ENCODE measurements at places on chromosomes 16 and 17.
A peak's percentile ranks its signal among the peaks of the same experiment; 100 is the strongest.

DNA sequence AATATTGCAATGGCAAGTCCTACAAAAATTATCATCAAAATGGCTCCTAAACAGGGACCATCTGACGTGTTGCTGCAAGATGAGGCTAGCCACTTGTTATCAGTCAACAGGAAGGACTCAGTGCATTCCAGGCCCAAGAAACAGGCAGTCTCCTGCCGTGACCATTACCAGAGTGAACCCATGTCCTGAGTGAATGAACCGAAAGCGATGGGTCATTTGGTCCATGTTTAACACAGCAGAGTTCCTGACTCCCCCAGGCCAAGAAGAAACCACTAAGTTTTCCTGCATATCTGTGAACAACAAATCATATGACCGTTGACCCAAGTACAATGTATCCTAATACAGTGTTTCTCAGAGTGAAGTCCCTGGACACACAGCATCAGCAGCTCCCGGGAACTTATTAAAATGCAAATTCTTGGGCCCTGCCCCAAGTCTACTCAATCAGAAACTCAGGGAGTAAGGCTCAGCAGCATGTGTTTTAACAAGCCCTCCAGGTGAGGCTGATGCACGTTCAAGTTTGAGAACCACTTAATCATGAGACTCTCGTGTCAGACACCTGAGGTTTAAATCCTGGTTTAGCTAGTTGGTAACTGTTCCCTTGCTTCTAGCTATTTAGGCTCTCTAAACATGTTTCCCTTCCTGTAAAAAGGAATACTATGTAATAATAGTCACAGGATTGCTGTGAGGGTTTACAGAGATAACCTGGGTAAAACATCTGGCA, 429.4 kb upstream of the MAF start:
- DNase-seq, result no peak

DNA sequence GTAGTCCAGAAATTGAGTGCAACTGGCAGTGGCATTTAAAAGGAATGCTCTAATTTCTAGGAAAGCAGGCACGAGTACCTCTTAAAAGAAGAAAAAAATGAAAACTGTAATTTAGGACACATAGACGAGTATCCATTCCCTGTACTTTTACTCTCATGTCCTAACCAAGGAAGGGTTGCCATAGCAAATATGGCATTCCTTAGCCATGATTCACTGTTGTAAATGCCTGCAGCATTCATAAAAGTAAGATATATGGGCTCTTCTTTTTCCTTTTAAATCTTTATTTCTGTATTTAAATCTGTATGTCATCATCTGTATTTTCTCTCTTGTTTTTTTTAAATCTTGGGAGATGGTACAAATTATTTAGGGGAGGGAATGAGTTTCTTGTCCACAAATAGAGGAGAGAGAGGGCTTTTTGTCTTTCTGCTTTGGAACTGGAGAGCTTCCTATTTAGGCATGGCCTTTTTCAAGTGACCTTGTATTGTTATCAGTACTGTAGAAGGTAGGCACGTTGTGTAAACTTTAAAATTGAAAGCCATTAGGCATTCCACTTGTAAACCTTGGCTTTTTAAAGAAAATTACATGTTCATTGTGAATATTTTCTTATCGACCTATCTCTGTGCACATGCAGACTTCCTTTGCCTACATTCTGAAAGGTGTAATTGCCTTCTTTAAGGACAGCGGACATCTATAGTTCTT, 50.0 kb downstream of the TENT4B start:
- DNase-seq, result no peak

GRCh38 chr16:31421587-31421986, 6.6 kb downstream of the COX6A2 start:
- no peak for DNase-seq

DNA sequence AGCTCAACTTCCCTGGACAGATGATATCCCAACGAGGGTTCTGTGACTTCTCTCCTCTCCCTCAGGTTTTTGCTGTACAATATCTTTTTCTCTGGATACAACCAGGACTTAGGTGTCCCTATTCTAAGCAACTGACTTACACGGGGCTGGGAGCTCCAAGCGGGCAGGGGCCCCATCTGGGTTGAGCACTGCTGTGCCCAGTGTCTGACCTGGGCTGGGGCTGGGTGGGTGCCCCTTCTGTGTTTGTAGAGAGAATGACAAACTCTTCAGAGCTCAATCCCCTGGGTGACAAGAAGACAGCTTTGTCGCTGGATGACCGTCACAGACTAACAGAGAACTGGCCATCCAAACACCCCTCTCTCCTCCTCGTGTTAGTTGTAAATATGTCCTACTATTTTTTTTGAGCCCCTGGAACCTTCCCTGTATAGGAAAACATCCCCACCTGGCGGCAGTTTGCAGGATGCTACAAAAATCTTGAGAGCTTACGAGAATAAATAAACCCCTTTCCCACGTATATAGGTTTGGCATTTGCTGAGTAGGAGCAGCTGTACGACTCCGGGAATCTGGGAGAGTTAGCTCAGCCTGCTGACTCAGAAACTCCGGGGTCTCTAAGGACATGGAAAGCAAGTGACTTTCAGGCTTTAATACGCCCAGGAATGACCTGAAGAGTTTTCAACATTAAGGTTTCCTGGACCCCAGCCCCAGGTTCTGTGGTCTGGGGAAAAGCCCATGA, 23.7 kb upstream of the RCVRN start:
- DNase-seq, result no peak

DNA sequence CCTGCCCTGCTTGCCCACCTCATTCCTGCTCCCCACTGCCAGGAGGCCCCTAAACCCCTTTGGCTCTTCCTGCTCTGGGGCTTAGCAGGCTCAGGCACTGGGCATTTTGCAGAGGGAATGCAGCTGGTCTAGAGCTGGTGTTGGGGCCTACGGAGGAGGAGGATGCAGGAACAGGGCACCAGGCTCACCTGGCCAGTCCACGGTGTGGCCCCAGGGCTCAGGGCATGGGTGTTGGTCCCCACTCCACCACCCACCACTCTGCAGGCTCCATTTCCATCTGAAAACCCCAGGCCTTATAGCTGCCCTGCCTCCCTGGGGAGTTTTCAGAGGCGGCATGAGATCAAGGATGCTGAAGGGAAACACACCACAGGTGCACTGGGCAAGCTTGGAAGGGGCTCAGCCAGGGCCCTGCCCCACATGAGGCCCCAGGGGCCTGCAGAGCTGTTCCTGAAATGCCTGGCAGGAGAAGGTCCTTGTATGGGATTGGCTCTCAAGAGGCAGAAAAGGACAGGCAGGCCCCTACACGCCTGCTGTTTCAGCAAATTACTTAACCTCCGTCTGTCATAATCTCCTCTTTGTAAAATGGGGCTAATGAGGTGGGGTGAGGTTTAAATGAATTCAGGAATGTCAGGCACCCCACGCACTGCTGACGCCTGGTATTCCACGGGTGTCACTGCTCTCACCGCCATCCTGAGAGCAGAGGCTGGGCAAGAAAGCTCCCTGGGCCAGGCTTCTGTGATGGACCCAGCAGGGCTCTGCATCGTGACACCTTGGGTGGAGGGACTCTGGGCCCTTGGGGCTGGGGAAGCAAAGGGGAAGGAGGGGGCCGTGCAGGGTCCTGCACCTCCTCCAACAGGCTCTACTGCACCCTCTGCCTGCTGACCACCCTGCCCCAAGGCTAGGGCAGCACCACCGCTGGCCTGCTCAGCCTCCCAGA, 9.3 kb downstream of the SLC47A2 start:
- no peak for DNase-seq

- peak; percentile 59 for DNase-seq
These were observed 219.3 kb upstream of the GSE1 start for GRCh38 chr16:85393674-85394451.

DNA sequence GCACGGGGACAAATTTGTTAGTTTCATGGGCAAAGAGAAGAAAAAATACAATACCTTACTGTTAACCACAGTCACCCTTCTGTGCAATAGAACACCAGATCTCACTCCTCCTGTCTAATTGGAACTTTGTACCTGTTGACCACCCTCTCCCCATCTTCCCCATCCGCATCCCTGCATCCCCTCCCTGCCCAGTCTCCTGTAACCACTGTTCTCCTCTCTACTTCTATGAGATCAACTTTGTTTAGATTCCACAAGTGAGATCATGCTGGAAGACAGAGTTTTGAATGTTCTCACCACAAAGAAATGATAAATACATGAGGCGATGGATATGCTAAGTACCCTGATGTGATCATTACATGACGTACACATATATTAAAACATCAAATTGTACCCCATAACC, 47.7 kb downstream of the CLEC16A start:
- no peak for DNase-seq

DNA sequence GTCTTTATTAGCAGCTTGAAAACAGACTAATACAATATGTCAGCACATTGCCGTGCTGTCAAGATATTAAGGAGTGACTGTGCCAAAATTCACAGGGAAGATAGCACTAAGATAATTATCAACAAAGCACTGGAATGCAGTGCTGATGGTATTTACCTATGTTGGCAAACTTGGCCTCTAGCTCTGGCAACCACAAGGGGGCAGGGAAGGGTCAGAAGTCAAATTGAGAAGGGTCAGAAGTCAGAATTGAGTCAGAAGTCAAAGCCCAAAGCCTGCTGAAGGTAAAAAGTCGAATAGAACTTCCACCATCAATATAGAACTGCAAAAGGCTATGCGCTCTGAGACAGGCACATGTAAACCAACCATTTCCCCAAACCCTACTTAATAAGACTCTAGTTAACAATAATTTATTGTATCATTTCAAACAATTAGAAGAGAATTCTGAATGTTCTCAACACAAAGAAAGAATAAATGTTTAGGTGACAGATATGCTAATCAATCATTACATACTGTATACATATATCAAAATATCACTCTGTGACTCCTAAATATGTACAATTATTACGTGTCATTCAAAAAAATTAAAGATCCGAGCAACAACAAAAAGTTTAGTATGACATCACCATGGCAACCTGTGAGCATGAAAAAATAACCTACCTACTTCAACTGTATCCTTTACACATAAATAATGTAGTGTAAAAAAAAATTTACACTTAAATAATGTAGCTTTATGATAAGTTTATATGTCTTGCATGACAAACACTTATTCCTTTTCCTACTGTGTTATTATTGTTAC, 916.1 kb downstream of the KCNJ2 start:
- no peak for DNase-seq

DNA sequence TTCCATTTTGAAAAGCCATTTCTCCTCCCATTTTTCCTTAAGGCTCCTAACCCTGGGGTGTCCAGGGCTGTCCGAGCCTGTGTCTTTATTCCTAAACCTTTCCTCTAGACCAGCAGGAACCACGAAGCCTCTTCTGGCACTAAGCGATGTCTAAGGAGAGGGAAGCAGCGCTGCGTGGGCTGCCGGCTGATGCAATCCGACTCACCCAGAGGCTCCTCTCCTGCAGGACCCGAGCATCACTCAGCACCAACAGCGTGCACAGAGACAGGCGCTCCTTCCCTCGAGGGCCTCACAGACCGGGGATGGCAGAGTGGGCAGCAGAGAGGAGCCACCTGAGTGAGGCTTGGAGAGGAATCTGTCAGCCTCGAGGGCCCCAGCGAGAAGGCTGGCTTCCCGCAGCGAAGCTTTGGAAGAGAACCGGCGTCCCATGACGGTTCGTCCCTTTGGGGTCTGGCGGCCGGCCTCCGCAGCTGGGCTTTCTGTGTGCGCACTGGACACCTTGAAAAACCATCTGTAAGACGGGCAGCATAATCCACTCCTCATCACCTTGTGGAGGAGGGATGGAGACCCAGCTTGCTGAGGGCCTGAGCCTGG, 174.3 kb downstream of the FOXL1 start:
- no peak for DNase-seq

DNA sequence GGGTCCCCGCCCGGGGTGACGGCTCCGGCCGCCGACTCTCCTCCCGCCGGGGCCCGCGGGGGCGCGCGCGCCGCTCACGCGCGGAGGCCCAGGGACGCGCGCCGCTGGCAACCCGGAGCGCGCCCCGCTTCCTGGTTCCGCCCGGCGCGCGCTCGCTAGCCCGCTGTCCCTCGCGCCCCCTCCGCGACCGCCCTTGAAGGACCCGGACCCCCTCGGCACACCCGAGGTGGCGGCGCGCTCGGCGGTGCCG, at the start of gene STAT5B:
STAT5B (minus strand) TSS at position 33 of the 250 bp plus-strand sequence. CDS start 44,264 bp downstream, outside the sequence.
- peak; percentile 50 for DNase-seq

GRCh38 chr17:50559674-50560184, 786 bp upstream of the CACNA1G start:
- no peak for DNase-seq

- DNase-seq, result no peak
These were observed 66.7 kb downstream of the GTF3C1 start for GRCh38 chr16:27483088-27483437.

GRCh38 chr16:85982563-85982939, 83.6 kb downstream of the IRF8 start:
- no peak for DNase-seq

DNA sequence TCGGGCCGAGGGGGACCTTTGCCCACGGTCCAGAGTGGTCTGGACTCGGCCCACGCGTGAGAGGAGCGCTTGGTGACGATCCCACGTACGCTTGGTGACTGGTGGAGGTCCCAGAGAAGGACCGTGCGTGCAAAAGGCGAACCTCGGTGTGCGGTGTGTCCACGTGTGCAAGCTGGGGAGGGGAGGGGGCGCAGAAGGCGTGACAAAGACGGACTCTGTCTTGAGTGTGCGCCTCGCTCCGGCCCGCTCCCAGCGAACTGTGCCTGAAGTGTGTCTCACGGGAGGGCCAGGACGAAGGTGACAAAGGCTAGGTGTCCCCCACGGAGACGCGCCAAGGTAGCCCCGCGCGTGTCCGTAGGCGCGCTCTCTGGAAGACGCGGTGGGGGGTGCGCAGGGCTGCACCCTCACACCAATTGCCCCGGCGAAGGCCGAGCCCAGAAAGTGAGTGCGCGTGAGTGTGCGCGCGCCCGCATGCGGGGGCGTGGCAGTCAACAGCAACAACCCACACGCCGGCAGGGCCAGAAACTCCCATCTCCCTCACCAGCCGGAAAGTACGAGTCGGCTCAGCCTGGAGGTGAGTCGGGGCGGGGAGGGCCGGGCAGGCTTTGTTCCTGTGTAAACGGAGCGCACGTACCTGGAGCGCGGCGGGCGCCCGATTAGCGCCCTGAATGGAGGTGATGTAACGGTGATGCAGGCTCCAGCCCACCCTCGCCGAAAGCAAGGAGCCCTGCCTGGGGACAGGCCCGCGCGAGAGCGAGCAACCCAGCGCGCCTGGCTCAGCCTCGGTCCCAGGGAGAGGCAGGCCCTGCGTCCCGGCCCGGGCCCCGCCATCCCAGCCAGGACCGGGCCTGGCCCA, at the start of gene GPRC5C:
GPRC5C (plus strand) TSS at position 521 of the 856 bp plus-strand sequence. CDS start 7,689 bp downstream, outside the sequence.
- peak; percentile 31 for DNase-seq

DNA sequence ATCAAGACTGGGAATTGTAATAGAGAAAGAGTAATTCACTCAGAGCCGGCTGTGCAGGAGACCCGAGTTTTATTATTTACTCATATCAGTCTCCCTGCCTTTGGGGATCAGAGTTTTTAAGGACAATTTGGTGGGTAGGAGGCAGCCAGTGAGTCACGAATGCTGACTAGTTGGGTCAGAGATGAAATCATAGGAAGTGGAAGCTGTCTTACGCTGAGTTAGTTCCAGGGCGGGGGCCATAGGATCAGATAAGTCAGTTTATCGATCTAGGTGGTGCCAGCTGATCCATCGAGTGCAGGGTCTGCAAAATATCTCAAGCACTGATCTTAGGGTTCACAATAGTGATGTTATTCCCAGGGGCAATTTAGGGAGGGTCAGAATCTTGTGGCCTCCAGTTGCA, 20.2 kb upstream of the GUCY2D start:
- DNase-seq, result no peak

GRCh38 chr17:82054351-82055022, 2.8 kb downstream of the GPS1 start:
- DNase-seq, result no peak

- DNase-seq, result peak; percentile 25
These were observed 3.9 kb downstream of the GFAP start for GRCh38 chr17:44911133-44912001.

- DNase-seq, result no peak
These were observed 4.1 kb downstream of the HGS start for GRCh38 chr17:81687770-81688541.

GRCh38 chr17:81287152-81287551, 8.0 kb downstream of the SLC38A10 start:
- no peak for DNase-seq

Measured in stimulated activated CD4-positive, alpha-beta T cell treated with anti-CD3 and anti-CD28 coated beads, Interleukin-15, amount 100 ng/mL, for 1 hour (primary cell).